ENCODE measurements at places on chromosomes 12 and 14. TPM values are rescaled to one million over a fixed set of nuclear protein-coding genes. Genes with fewer than 3 reads are reported as not detected.

NXPH4 gene
- 4.4 TPM for total RNA-seq

RAD9B gene
- total RNA-seq, result 0.58 TPM

ASCL1 gene
- not detected for total RNA-seq

TIMELESS gene
- total RNA-seq, result 33.4 TPM

SCN8A gene
- total RNA-seq, result 3.5 TPM

PZP gene
- not detected for total RNA-seq

PPP2R5E gene
- 15.5 TPM for total RNA-seq

BEGAIN gene
- total RNA-seq, result not detected

Data from regular cardiac myocyte (primary cell).